NCI-H748 treated with DMSO at 0.1 percent for 48 hours (cell line): ENCODE measurements at places on chromosomes 6 and 20.
A peak's percentile ranks its signal among the peaks of the same experiment; 100 is the strongest.

DNA sequence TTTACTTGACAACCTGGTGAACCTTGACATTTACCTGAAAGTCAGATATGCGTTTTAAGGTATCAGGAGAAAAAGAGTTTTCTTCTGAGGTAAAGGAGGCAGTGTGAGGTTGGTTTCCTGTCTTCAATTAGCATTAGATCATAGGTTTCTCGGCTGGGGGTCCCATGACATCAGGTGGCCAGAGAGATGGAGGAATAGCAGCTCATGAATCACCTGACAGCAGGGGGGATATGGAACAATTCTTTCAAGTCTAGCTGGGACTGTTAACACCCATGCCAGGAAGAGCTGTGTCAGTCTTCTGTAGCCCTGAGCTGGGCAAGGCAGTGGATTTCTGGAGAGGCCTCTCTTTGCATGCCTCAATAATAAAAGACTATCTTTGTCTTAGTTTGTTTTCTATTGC, 108.0 kb upstream of the TMEM170B start:
- DNase-seq: no peak

- no peak for DNase-seq
Measured at GRCh38 chr6:79941489-79942151, 5.7 kb downstream of the ELOVL4 start.

DNA sequence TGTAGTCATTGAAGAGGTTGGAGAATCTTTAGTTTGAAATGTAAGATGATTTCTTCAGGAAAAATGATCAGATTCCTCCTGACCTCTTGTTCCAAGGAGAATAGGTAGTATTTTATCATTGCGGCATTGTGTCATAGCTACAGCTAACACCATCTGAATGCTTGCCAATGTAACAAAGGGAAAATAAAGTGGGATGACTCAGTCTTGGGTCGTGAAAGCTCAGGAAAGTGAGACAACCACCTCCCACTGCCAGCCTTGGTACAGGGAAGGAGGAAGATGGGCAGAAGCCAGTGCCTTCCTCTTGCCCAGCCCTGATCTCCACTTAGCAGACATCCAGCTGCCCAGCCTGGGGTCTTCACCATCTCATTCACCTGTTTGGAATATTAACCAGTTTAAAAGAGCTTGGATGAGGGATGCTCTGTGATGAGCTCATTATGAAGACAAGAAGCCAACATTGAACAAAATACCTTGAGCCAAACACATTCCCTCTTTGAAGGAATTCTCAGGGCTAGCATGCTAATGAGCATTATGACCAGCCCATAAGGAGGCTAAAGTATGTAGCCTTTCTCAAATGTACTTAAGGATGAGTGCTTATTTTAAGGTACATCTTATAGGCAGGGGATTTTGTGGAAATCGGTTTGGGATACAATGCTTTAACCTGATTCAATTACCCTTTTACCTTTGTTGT, 40.0 kb upstream of the APCDD1L start:
- DNase-seq: no peak

- DNase-seq: no peak
Measured at GRCh38 chr20:62828511-62829230, 11.8 kb downstream of the COL9A3 start.

DNA sequence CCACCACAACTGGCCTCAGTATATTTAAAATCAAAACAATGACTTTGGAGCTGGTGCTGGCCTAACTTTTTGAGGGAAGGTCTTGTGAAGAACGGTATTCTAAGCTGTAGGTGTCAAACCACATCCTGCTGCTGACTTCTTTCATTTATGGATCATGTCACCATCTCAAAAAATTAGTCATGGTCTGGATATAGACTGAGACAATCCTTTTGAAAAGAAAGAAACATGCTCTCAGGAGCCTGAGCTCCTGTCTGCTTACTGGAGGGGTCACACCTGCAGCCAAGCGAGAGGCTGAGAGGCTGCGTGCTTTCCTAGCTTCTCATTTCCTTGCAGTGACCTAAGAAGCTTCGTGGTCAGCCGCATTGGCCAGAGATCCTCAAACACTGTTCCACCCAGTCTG, 55.2 kb downstream of the TIAM2 start:
- no peak for DNase-seq

DNA sequence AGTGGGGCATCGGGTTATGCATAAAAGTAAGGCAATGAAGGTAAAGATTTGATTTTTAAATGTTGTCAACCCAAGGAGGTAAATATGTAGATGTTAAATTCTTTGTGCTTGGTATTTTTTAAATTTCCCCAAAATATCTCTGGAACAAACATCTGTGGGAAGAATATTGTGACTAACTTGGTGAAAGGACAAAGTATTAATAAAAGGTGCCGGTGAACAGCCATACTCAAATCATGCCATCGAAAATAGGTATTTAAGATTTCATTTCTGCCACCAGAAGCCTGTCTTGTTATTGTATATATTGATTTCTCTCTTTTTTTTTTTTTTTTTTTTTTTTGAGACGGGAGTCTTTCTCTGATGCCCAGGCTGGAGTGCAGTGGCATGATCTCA, 12.6 kb upstream of the ZBTB2 start:
- DNase-seq: no peak

GRCh38 chr20:46626758-46627157, 24.5 kb downstream of the SLC13A3 start:
- no peak for DNase-seq

GRCh38 chr20:24560571-24561491, 91.4 kb downstream of the SYNDIG1 start:
- no peak for DNase-seq

GRCh38 chr6:167744681-167745669, 81.7 kb upstream of the AFDN start:
- no peak for DNase-seq

- no peak for DNase-seq
Measured at GRCh38 chr6:128657181-128657580, 136.8 kb upstream of the PTPRK start.

- DNase-seq: no peak
Measured at GRCh38 chr6:5446362-5447075, 185.2 kb downstream of the FARS2 start.

GRCh38 chr6:89079511-89080234, 878 bp upstream of the PNRC1 start:
- peak; percentile 47 for DNase-seq

DNA sequence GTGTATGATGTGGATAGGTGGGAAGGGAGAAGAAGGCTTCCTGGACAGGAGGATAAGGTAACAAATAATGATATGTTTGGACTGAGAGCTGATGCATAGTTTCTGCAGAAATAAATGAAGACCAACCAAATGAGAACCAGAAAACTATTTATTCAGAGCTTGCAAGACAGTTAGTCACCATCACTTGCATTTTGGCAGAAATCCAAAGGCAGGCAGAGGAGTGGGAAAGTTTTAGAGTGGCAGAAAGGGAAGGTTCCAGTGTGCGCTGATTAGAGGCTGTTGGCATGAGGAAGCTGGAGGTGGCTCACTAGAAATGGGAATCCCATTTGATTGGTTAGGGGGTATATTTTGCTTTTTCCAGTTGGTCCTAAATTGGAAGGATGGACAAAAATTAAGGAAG, 13.0 kb upstream of the F13A1 start:
- no peak for DNase-seq

- DNase-seq: no peak
Measured at GRCh38 chr6:130229645-130230044, 6.9 kb upstream of the SAMD3 start.

GRCh38 chr20:62285722-62286121, 17.1 kb upstream of the ADRM1 start:
- no peak for DNase-seq

- no peak for DNase-seq
Measured at GRCh38 chr20:41733151-41733550, 115.0 kb upstream of the CHD6 start.

DNA sequence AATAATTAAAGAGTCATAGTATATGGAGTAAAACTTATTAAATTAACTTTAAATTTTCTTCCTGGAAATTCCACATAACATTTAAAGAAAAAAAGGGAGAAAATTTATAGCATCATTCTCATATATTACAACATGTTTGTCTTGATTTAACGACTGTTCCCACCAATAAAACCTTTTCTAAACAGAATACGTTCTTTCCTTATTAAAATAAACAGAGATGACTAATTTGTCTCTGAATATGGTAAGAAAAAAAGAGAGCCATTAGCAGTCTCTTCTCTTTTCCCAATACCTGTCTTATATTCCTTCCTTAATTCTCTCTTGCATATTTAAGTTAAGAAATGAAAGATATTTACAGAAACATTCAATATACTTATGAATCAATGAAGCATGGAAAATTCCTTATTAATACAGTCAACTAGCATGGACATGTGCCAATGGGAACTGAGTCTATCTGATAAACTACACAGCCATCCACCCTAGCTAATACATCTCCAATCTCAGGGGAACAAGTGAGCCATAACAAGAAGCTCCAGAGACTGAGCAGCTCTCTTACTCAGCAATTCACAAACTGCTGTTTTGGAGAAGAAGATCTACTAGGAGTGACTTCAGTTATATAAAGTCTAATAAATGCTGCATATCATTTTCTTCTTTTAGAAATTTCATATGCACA, 347.1 kb upstream of the MANEA start:
- no peak for DNase-seq

DNA sequence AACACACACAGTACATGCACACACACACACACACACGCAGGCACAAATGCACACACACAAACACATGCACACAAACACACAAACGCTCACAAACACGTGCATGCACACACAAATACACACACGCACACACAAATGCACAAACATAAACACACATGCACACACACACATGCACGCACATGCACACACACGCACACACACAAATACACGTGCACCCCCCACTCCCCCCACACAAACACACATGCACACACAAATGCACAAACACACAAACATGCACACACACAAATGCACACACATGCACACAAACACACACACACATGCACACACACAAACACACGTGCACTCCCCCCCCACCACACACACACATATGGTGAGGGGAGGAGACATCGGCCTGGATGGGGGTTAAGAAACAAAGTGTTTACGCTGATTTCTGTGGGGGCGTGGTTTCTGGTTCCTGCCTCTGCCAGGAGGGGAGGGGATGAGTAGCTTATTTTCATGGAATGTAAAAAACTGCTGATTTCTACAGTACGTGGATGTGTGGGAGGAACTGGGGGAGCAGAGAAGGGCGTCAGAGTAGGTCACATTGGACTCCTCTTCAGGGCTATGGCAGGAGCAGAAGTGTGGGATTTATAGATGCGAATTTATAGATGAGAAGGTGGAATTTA, 607.2 kb downstream of the QKI start:
- DNase-seq: no peak

GRCh38 chr6:45423111-45423823, 45.5 kb upstream of the SUPT3H start:
- DNase-seq: no peak

DNA sequence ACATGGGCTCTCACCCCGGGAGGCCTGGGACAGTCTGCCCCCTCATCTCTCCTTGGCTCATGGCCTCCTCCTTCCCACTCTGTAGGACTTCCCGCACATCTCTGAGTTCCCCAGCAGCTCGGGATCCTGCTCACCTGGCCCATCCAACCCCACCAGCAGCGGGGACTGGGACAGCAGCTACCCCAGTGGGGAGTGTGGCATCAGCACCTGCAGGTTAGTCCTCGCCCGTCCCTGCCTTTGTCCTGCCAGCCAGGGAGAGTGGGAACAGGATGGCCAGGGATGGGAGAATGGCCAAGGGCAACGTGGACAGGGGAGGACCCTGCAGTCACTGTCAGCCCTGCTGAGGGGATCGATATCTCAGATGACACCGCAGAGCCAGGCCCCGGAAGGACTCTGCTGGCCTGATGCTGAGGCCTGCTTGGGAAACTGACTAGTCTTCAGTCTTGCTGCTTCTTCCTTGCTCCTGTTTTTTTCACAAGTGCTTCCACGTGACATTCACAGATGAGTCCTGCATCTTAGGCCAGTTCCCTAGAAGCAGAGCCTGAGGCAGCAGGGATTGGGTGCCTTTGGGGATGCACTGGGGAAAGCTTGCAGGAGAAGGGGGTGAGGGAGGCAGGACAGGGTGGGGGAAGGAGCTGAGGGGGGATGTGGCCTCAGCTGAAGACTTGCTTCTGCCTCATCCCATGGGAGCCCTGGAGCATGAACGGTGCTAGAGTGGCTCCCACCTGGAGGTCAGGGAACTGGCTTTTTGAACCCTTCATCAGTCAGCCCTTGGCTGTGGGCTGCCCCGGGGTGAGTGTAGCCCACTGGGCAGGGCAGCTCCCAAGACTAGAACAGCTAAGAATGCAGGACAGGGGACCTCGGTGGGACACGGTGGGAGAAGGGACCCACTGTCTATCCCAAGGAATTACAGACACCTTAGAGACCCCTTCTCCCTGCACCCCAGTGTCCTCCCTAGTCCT, 120.1 kb downstream of the JPH2 start:
- no peak for DNase-seq

- DNase-seq: no peak
Measured at GRCh38 chr6:170284866-170285469, 5.9 kb downstream of the DLL1 start.

DNA sequence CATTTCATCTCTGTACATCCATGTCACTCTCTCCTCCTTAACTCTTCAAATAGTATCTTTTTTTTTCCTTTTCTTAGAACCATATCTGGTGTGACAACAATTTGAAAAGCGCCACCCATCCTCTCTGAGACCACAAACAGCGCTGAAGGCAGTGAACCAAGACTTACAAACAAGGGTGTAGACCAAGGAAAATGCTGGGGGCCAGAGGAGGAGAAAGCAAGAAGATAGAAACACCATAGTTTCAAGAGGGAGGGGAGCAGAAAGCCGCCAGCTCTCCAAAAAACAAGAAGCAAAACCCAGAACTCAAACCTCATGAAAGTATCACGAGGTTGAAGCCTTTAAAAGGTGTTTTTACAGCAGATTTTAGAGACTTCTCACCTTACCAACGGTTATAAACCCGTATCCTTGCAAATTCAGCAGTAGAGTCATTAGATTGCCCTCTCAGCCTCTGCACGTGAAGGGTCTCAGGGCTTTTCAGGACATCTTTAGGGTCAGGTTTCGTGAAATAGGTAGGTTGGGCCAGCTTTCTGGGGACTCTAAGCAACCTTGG, 13.3 kb upstream of the RIPOR2 start:
- no peak for DNase-seq

DNA sequence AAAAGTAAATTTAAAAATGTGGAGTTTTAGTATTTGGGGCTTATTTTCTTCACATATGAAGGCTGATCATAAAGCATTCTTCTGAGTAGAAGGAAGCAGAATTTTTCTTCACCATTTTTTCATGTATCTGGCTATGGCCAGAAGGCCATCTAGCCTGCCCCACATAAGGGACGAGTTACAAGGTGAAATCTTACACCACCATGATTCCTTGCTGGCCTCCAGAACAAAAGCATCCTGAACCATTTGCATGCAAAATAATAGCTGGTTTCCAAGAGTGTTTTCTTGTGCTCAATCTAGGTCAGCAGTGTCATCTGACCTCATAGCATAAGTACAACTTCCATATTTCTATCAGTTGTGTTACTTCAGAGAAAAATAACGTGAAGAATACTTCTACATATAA, 93.1 kb downstream of the BMP5 start:
- no peak for DNase-seq

GRCh38 chr20:43900496-43900895, 14.2 kb upstream of the TOX2 start:
- DNase-seq: no peak

DNA sequence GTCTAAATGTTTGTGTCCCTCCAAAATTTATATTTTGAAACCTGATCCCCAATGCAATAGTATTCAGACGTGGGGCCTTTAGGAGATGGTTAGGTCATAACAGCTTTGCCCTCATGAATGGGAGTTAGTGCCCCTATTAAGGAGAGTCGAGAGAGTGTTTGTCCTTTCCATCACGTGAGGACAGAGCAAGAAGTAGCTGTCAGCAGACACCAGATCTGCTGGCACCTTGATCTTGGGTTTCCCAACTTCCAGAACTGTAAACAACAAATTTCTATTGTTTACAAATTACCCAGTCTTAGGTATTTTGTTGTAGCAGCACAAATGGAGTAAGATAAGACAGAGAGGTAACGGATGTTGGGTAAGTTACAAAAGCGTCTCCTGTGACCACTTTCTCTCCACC, 46.6 kb downstream of the FAM50B start:
- DNase-seq: no peak
